Brain (organoid and tissue), 16 donors: ENCODE measurements at places on chromosomes 11 and 22.

DNA sequence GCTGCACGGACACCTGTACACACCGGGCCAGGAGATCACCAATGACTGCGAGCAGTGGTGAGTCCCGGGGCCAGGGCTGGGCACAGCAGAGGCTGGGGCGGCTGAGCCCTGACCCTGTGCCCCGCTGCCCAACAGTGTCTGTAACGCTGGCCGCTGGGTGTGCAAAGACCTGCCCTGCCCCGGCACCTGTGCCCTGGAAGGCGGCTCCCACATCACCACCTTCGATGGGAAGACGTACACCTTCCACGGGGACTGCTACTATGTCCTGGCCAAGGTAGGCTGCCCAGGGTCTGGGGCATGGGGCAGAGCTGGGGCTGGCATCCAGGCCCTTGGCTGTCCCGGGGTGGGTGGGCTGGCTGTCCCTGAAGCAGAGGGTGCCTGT is 7.7 kb downstream of the MUC2 start:
- no peak for DNase-seq

DNA sequence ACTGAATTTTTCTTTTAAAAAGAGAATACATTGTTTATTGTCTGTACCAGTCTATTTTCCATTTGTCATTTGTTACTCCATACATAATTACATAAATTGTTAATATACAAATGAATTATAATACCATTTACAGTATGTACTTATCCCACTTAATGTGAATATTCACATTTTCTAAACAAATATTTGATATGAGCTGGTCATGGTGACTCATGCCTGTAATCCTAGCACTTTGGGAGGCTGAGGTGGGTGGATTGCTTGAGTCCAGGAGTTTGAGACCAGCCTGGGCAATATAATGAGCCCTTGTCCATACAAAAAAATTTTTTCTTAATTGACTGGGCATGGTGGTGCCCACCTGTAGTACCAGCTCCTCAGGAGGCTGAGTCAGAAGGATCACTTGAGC is 6.8 kb downstream of the SC5D start:
- no peak for DNase-seq

- no peak for DNase-seq
Measured at GRCh38 chr22:43244803-43245527, 58.0 kb upstream of the TTLL12 start.

DNA sequence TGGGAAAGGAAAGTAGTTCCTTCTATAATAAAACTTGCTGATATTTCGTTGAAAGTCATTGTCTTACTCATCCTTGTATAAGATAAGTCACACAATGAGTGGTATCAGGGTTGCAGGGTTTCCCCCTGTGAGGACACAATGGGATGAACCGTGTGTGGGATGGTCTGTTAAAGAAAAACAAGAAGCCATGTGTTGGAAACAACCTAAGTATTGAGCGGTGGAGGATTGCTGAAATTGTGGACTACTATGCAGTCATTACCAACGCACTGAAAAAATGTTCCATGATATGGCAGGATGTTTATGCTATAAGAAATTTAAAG is 28.6 kb downstream of the PTPRJ start:
- DNase-seq, result no peak

GRCh38 chr11:2256293-2256913 is 14.0 kb downstream of the ASCL2 start:
- DNase-seq, result no peak

GRCh38 chr11:41281131-41281742 is 178.2 kb downstream of the LRRC4C start:
- peak; percentile 48 for DNase-seq

DNA sequence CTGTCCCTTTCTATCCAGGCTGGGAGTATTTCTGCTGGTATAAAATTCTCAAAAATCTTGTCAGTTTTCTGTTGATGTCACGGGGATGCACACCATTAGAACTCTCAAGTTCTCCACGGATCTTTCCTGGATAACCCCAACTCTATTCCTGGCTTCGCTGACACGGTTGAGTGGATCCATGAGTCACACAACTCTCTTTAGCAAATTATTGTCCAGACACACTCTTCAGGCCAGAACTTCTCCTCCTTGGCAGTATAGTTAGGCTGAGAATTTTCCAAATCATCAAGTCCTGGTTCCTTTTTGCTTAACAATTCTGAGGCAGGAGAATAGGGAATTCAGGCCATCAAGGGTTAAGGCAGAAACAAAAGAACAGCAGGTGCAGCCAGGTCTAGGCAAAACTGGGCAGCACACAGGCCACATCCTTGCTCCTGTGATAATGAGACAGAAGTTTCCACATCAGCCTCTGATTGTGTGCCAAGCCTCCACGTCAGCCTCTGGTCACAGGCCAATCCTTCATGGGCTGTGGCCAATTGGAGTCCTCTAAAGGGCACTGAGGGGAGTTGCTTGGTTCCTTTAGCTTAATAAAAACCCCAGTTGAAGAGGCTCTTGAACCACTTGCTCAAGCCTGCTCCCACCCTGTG is 5.7 kb upstream of the ACAT1 start:
- DNase-seq, result peak; percentile 66

DNA sequence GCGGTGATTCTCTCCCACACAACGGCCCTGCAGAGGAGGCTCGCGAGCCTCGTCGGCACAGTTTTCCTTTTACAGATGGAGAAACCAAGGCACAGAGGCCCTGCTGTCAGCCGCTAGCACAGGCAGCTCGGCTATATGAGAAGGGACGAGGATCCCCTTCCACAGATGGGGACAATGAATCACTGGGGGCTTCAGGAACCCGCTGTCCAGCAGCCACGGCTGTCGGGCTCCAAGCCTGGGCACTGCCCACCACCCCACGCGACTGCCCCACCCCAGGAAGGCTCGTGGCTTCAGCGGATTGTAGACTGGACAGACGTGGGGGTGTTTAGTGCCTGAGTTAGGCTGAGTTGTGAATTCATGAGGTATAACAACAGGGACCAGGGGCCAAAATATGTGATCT is 17.2 kb upstream of the FGF3 start:
- DNase-seq, result no peak

DNA sequence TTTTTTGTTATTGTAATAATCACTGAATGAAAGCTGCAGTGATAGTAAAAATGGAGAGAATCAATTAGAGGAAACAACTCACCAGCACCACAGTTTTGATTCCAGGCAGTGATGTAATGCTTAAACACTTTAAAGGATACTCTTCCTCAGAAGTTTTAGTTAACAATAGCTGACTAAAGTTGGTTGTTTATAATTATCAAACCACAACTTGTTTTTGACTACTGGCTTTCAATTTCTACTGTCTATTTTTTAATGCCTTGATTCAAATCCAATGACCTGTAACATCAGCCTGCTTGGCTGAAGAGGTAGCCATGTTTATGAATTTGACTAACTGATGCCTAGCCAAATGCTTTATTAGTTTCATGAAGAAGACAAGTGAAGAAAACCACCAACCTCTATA is 18.2 kb upstream of the CASP12 start:
- no peak for DNase-seq

- DNase-seq, result no peak
Measured at GRCh38 chr22:17633217-17633997, 4.9 kb upstream of the ATP6V1E1 start.

- no peak for DNase-seq
Measured at GRCh38 chr11:10695833-10696232, 2.3 kb upstream of the IRAG1 start.

DNA sequence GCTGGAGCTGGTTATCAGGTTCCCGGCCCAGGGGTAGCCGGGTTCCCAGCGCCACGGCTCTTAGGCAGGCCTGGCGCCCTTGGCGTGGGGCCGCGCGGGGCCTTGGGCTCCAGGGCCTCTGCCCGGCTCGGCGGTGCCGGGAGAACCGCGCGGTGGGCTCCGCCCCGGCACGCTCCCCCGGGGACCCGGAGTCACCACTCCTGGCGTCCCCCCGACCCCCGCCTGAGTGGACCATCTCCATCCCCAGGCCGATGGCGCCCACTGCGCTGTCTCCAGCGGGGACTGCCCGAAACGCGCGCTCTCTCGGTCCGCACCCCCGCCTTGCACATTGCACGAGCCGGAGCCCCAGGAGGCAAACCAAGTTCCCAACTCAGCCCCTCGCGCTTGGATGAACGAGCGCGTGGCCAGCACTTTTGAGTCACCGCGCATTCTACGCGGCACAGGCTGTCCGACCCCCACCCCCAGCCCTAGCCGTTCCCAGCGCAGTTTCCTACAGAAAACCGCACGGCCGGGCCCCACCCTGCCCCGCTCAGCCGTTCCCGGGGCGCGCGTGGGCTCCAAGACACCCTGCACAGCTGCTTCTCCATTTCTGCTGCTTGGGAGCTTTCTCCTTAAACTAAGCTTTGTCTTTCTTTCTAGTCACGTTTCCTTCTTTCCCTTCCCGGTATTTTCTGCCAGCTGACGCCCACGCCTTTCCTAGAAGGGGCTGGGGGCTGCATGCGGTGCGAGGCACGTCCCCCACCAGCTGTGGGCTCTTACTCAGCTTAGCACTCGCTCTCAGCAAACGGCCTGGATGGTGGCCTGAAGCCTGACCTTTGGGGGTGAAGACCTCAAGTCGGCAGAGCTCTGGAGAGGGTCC is 650 bp upstream of the CHID1 start:
- peak; percentile 43 for DNase-seq

- DNase-seq, result no peak
Measured at GRCh38 chr22:26399289-26399688, 29.8 kb upstream of the ASPHD2 start.

GRCh38 chr22:23230348-23231068 is 50.2 kb downstream of the BCR start:
- DNase-seq, result no peak

GRCh38 chr11:134760957-134761356 is 348.9 kb upstream of the B3GAT1 start:
- no peak for DNase-seq

DNA sequence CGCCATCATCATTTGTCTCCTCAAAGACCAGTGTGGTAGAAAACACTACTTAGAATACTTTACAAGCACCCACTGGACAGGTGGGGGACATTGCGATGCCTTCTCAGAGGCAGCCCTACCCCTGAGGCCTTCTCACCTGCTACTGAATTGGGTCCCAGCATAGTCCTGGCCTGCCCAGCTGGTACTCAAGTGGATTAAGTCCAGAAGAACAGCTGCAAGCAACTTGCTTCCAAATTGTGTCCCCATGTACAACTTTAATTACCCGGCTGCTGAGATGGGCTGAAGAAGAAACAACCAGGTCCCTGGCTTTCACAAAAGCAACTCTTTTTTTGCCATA is 12.3 kb downstream of the ABTB2 start:
- DNase-seq, result no peak

DNA sequence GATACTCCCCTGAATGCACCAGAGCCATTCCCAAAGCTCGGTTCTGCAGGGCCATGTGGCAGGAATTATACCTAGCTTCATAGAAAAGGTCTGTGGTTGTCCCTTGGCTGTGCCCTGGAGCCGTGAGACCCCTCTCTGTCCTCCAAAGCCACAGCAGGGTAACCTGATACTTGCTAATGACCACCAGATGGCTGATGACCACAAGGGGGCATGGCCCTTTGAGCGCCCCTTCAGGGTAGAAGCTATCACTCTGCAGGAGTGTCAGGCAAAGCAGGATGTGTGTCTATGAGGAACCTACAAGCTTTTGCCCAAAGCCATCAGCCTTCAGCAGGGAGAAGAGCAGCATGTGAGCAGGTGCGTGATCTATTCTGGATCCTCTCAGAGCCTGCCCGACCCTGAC is 95.3 kb downstream of the NTM start:
- no peak for DNase-seq
